IMR-90 (cell line): ENCODE measurements at places on chromosomes 3 and 15. TPM values are rescaled to one million over a fixed set of nuclear protein-coding genes. Genes with fewer than 3 reads are reported as not detected.

IGSF10 gene
- total RNA-seq = under 0.01 TPM in 2 replicates

NCBP2 gene
- total RNA-seq = 42.8 and 71.4 TPM in 2 replicates

ATP8B4 gene
- 0.54 and 0.56 TPM in 2 replicates for total RNA-seq

DNA sequence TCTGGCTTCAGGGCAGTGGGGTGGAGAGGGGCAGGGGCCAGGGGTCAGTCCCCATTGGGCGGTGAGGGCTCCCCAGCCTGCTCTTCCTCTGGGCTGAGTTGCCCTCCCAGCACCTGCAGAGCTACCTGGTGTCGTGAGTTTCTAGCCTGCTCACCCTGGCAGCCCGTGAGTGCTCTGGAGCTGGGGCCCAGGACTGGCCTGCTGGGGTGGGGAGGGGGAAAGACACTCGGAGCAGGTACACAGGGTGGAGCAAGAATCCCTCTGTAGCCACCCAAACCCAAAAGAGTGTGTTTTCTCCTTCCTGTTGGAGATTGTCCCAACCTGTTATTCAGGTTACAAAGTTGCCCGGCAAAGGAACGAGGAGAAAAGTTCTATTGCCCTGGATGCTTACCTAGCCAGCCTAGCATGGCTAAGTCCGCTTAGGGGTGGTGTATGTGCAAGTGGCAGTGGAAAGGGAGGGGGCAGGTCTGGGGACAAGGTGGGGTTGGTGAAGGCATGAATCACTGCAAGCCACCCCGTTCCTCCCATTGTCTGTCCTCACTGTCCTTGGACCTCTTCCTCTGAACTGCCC is 8.9 kb downstream of the FAM3D start:
- DNase-seq = no peak

GRCh38 chr3:193890016-193890897 is 245.7 kb upstream of the HES1 start:
- no peak for DNase-seq

DNA sequence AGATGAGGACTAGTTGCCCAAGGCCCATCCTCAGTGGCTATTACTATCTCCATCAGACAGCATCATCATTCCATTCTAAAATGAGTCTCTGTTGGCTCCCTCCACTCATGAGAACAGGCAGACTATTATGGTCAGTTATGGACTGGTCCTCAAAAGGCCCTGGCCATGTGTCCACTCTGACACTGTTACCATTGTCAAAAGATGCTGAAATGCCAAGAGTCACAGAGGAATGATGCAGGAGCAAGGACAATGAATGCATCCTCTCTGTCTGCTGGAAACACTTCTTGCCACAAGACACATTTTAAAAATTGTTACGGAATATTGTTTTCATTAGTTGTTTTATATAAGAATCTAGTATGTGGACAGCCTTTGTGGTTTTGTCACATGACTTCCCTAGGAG is 53.3 kb upstream of the STT3B start:
- no peak for DNase-seq

DNA sequence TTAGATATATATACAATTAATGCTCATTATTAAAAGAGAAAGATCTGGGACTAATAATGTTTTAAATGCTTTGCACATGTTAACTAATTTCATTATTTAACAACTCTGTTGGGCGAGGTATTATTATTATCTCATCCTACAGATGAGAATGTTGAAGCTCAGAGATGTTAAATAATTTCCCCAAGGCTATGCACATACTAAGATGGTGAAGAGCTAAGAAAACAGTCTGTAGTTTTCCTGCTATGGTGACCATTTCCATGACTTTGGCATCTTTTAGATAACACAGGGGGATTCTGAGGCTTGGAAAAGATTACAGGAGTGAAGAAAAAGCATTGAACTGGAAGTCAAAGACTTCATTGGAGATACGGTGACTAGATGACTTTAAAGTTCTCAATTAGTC is 226.7 kb downstream of the ZMAT3 start:
- DNase-seq = no peak
